AG08396 (cell line): ENCODE measurements at places on chromosomes 1 and 21.

DNA sequence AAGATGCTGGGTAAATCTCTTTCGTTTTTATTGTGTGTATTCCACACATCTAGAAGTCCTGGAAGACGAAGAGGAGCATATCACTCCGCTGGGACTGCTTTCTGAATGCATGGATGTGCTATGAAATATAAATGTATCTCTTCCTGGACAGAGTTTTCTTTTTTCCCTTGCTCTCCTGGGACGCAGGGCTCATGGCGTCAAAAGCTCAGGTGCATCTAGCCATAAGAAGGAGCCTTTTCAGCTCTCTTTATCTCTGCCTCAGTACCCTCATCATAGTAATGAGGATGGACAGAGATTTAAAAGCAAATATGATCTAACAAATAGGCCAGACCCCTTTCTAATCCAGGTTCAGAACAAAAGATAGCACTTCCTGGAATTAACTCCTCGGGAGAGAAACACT lies 27.5 kb upstream of the CASQ2 start:
- DNase-seq = no peak

GRCh38 chr1:115680730-115681111 lies 39.0 kb downstream of the VANGL1 start:
- DNase-seq = no peak

GRCh38 chr1:115839029-115839678 lies 1.8 kb downstream of the NHLH2 start:
- DNase-seq = peak; percentile 61

GRCh38 chr1:67348586-67349252 lies 41.0 kb downstream of the IL12RB2 start:
- no peak for DNase-seq

DNA sequence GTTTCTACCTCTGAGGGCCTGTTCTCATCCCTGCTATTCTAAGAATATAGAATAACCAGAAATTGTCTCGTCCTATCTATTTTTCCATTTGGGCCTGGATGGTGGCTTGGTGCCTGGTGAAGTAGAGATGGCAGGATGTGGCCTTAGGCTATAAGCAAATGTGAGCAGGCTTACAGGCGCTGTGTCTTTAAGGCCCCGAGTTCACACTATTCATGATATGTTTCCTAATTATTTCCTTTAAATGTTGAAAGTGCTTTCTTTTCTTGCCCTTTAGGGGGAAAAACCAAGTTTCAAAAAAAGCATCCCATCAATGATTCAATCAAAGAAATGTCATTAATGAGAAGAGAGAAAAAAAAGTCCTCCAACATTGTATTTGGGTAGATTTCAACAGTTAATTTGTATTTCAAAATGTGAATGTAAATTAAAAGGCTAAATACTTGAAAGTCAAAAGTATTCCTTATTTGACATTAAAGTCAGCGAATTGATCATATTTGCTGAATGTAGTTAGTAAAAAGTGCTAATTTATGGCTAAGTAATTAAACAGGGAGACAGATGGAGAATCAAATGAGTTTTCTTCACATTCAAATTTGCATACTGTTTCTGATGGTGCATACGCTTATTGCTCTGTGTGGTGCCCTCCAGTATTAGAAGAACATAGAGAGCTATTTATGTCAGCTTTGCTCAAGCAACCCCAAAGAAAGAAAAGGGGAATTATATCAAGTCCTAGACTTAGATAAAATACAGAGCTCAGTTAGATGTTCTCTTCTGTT lies 34.0 kb upstream of the HUNK start:
- DNase-seq = no peak

DNA sequence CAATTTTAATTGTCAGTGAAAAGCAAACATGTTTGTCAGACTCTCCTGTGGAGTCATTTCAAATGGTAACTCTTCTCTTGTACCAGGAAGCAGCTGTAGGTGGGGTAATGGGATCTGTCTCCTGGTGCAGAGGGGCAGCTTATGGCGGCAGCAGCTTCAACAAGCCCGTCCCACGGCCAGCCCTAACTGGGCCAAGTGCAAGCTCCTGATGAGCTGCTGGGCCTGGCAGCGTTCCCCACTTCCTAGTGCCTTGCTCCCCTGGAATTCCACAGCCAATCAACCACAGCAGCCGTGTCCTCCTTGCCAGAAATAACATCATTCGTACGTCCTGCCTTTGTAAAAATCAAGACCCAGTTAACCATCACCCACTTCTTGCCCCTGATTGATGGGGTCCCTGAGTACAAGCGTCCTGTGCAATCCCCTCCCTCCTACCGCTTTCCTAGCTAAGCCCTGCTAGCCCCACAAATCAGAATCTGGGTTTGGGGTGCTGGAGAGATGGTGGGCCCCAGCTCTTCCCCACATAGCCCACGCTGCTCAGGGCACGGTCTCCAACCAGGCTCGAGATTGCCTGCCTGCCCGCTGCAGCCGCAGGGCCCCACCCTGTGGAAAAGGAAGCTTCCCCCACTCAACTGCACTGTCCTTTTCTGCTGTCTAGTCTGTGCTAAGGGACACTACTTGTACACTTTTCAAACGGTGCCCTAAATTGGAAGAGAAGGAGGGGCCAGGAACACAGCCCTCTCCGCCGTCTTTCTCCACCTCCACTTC lies 61.2 kb downstream of the TOR1AIP2 start:
- DNase-seq = no peak

GRCh38 chr1:57319791-57320190 lies 104.1 kb downstream of the DAB1 start:
- DNase-seq = no peak

DNA sequence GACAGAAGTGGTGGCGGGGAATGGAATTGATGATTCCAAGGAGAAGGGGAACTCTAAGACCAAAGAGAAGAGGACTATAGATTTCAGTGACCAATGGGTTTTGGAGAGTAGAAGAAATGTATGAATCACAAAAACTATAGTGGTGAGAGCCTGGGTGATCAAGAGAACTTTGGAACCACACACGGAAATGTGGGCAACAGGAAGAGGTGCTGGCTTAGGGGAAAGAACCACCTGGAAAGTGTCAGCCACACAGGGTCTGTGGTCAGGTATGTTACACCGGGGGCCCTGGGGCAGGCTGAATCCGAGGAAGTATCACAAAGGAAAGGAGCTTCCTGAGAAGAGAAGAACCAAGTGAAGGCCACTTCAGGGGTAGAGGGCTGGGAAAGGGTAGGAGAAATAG lies 11.5 kb upstream of the CHIA start:
- no peak for DNase-seq

- DNase-seq = peak; percentile 75
These were observed 96.9 kb downstream of the SMYD2 start for GRCh38 chr1:214377886-214378285.

DNA sequence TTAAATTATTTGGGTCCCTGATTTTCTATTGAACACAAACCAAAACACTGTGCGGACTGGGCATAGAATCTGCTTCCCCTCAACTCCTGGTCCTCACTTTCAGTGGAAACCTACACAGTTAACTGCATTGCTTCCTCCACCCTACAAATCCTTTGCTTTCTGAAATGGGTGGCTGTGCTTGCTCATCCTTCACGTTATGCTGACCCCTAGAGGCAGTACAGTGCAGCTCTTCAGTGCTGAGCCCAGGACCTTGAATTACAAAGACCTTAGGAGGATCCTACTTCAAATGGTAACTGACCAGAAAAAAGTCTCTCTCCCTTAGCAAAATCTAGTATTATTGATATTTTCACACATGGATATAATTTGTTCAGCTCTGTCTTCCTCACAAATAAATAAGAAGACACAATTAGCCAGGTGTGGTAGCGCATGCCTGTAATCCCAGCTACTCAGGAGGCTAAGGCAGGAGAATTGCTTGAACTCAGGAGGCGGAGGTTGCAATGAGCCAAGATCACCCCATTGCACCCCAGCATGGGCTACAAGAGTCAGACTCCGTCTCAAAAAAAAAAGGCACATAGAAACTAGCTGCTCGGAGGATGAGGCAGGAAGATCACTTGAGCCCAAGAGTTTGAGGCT lies 63.4 kb upstream of the L1TD1 start:
- DNase-seq = peak; percentile 70

DNA sequence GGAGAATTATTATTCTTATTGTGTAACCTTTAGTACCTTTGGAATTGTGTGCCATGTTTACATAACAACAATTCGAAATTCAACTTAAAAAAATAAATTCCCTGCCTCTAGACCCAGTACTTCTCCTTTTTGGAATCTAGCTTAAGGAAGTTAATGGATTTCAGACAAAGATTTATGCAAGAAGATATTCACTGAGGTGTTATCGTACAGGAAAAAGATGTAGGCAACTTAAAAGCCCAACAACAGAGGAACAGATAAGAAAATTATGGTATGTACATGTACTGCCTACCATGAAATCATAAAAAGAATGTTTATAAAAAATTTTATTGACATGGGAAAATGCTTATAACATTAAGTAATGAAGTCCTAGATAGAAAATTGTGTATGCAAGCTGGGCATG lies 18.2 kb upstream of the STMN1 start:
- DNase-seq = no peak

DNA sequence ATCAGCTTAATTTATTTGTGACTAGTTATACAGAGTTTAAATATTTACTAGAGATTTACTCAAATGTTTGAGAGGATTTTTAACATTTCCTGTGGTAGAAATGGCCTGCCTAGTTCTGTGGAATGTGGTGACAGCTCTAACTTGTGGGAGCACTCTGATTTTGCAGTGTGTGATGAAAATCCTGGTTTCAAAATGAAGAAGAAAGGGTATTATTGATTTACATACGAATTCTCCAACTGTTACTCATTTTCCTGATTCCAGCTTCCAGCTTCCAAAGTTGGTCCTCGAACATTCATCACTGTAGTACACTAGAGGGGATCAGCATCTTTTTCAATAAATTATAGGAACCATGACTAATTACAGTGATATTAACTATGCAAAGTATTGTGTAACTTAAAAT lies 462.7 kb upstream of the PKN2 start:
- no peak for DNase-seq

GRCh38 chr1:97649591-97649990 lies 271.2 kb downstream of the DPYD start:
- DNase-seq = no peak
